CD8-positive, alpha-beta T cell (primary cell): ENCODE measurements at places on chromosomes 16 and 17.
A peak's percentile ranks its signal among the peaks of the same experiment; 100 is the strongest.

- no peak for DNase-seq
Observed at GRCh38 chr16:261031-261691, 14.6 kb downstream of the RGS11 start.

- DNase-seq = no peak
Observed at GRCh38 chr17:42291129-42291528, 2.8 kb downstream of the STAT5A start.

GRCh38 chr17:47707056-47707804 is 13.3 kb downstream of the TBKBP1 start:
- DNase-seq = no peak

- no peak for DNase-seq
Observed at GRCh38 chr17:15456496-15456895, 10.9 kb downstream of the CDRT4 start.

DNA sequence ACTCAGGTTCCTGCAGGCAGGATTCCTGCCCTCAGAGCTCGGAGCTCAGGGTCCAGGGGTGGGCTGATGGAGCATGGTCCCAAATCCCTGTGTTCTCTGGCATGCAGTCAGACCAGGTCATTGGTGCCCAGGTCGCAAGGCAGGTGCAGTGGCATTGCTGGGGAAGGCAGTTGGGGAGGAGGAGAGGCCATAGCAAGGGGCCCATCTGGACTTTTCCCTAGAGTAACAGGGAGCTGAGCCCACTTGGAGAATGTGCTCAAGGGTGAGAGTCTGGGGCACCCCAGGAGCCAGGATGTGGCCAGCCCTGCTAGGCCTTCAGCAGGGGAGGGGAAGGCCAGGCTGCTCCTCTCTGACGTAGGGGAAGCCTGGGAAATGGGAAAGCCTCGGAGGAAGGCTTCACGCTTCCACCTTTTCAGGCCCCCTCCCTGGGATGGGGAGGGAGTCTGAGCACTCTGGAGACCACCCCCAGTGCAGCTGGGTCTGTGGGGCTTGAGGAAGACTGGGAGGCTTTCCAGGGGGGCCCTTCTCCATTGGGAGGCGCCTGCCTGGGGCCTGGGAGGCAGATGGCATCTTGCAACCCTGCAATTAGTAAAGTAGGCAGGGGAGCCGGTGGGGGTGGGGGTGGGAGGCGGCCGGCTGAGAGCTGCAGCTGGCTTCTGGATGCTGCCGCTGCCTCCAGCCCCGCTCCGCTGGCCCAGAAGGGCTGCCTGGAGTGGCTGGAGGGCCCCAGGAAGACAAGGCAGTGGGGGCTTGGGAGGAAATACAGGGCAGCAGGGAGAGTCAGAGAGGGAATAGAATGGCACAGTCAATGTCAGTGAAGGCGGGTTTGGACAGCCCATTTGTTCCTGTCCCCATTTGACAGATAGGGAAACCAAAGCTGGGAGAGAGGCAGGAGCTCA is 21.1 kb upstream of the DOK4 start:
- DNase-seq = no peak

DNA sequence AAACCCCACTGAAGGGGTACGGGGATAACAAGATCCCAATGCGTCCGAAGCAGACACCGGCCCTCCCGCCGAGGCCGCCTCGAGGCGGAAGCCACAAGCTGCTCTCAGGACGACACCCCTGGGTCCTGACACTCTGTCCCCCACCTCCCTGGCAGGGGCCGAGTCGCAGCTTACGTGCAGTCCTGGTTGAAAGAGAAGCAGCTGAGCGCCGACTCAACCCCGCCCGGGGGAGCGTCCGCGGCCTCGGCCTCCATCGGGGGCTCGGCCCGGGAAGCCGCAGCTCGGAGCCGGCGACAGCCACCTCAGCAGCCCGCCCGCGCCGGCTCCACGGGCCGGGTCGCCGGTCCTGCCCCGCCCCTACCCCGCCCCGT is at the start of gene WIPI1:
WIPI1 (minus strand) TSS at position 329 of the 371 bp plus-strand sequence; CDS start at position 254, 75 bp downstream.
- no peak for DNase-seq

DNA sequence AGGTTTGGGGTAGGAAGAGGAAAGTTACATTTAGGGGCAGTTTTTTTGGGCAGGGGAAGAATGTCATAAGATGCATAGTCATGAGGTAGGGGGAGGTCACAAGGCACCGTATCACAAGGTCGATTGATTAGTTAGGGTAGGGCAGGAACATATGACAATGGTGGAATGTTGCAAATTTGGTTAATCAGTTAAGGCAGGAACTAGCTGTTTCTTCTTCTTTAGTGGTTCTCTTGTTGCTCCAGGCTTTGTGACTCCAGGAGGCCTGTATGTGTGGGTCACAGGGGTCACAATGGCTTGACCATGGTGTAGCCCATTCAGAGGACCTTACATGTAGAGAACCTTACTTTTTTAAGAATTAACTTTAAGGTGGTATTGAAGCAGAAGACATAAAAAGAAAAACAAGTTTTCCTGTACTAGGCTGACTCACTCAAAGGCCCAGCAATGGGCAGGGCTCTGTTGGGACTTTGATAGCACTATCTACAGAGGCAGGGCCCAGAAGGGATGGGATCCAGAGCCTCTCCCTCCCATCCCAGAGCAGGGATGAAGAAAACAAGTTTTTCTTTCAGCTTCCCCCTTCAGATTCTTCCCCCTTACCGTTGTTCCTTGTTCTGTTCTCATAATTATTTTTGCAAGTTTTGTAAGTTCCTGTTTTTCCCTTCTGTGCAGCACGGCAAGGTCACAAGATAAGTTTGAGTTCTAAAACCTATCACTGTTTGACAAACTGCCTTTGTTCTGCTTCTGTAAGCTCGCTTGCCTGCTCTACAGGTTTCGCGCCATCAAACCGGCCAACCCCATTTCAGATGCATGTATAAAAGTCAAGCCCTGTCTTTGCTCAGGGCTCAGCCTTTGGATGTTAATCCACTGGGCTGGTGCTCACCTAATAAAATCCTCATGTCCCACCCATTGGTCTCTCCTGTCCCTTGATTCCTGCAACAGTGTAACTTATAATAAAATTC is 45.8 kb upstream of the ATF7IP2 start:
- DNase-seq = no peak

DNA sequence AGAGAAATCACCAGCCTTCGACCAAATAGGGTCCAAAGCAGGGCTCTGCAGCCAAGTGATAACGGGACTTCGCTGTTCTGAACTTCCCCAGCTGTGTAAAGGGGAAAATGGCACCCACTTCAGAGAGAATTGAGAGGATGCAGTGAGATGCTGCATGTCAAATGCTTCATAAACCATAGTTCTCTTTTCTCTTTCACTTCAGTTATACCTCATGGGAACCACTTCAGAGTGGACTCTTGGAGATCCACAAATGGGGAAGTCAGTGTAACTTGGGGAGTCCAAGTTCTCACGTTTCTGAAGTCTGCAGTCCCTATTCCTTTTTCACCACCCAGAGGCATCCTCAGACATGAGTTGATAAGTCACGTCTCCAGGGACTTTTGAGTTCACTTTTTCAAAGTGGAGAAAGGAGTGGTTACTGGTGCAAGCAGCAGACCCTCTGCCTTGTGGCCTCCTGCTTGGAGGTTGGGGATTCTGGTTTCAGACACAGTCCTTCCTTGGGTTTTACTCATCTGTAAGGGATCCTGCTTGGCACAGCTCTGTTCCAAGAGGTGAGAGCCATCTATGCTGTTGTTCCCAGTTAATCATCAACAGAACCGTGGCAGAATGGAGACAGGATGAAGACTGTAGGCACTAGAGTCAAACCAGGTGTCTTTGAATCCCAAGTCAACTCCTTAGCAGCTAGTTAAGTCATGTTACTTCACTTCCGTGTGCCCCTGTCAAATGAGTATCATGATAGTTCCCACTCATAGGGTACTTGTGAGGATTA is 123.4 kb upstream of the NOL11 start:
- no peak for DNase-seq

DNA sequence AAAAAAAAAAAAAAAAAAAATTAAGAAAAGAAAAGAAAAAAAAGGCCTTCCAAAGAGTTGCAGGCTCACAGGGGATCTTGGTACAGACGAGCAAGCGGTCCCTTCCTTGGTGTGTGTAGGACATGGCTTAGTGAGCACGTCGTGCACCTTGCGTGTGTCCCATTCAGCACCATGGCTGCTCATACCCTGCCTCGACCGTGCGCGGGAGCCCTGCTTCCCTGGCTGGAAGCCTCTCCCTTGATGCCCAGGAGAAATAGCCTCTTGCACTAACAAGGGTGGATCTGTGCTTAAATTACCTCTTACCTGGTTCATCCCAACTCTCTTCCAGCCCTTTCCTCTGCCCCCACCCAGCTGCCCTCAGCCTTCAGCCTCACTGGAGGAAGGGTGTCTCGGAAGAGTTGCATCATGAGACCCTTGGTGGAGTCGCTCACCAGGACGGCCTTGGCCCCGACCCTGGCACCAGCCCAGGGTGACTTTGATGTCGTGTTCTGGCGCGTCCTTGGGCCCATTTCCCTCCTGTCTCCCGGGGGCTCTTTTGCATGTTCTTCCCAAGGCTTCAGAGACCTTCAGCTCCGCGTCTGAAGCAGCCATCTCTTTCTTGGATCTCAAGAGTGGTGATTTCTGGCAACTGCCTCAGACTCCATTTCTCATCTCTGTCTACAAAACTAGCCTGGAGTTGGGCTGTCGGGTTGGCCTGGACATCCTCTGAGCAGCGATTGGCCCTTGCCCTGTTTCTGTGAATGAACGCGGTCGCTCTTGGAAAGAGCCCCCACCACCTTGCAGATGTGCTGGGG is 127.2 kb downstream of the CMIP start:
- no peak for DNase-seq

GRCh38 chr16:88793251-88793954 is 8.4 kb upstream of the PIEZO1 start:
- DNase-seq = no peak

GRCh38 chr17:7167832-7168231 is 11.3 kb downstream of the ASGR1 start:
- DNase-seq = no peak

DNA sequence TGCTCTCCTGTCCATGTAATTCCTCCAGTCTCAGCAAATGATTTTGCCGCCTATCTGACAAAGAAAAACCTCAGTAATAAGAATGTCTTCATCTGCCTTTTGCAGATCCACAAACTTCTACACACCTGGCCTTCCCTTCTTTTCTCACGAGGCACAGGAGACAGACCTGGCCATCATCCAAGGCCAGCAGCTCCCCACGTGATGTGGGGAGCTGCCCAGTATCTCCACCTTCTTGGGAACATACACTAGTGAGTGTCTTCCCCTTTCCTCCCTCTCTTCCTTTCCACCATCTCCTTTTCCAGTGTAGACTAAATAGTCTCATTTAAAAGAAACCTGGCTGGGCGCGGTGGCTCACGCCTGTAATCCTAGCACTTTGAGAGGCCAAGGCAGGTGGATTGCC is 274.4 kb downstream of the CEP112 start:
- DNase-seq = no peak

DNA sequence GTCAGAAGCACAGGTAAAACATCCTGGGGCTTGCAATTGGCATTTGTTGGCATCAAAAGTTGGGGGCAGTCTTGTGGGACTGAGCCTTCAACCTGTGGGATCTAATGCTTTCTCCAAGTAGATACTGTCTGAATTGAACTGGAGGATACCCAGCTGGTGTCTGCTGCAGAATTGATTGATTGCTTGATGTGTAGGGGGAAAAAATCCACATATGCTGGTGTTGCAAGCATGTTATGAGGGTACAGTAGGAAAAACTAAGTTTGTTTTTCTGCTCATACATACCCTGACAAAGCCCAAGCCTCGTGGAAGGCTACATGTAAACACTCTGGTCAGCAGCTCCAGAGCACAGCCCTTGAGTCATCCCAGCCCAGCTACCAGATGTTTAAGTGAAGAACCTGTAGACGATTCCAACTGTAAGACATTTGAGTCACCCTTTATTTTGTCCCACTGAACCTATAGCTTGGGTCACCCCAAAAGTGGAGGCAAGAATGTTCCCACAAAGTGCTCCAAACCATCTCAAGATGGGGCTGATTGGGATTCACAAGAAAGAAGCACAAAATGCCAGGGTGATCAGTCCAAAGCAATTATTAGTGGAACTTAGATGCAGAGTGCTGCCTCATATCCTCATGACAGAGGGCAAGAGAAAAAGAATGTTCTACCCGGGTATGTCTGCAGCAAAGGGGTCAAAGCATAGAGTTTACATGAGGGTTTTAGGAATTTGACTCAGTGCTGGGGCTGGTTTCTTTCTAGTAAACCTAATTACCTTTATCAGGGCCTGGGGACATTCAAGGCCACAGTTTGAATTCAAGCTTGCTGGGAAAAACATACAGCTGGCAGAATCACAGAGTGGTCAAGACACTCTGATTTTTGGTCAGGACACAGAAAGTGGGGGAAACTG is 9.6 kb upstream of the APPBP2 start:
- no peak for DNase-seq

- no peak for DNase-seq
Observed at GRCh38 chr16:75921281-75921680, 195.0 kb upstream of the CPHXL start.

DNA sequence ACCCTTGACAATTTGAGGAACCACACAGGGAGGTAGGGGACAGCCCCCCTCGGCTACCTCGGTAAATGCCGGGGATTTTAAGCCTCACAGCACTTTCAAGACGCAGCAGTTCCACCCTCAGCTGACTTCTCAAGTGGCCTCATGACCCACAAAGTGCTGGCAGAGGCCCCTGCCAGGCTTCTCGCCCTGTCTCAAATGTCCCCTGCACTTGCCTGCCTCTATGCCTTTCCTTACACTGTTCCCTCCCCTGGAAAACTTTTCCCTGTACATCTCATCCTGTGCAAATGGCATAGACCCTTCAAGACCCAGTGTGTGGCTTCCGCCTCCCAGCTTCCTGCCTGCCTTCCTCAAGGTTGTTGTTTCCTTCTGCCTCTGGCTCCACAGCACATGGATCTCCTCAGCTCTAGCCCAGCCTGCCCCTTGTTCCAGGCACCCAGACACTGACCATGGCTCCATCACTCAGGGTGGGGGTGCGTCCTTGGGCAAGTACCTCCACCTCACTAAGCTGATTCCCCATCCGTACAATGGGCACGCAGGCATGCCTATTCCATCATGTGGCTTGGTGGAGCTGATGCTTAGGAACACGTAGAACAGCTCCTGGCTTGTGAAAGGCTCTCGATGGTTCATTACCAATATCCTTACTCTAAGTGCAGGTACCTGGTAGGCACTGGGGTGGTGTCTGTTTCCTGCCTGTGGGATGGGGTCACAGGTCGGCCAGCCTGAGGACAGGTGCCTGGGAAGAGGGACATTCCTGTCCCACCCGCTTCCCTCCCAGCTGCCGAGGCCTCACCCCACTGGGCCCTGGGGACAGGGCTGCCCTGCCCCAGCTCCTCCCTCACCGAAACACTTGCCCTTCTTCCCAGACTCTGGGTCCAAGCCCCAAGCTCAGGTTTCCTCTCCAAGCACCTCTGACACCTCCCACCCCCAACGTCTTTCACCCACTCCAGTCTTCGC is 24.0 kb downstream of the MMP15 start:
- no peak for DNase-seq

- peak; percentile 36 for DNase-seq
Observed at GRCh38 chr17:17890773-17891759, 54.3 kb upstream of the SREBF1 start.

DNA sequence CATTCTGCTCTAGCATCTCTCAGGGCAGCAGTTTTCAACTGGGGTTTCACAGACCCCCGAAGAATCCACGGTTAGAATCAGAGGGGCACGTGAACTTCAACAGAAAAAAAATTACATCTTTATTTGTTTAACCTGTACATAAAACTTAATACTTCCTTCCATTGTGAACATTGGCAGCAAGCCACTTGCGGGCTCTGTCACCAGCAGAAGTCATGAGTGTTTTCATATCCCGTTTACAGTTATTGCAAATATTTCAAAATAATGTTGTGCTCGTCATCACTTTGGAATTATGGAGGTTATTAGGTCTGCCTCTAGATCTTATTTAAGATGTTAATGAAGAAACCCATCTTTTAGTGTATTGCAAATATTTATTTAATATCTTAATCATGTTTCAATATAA is 109.8 kb downstream of the SDR42E1 start:
- DNase-seq = no peak

- DNase-seq = no peak
Observed at GRCh38 chr16:19542138-19542821, 13.2 kb upstream of the VPS35L start.

GRCh38 chr16:23975293-23975692 is 139.5 kb downstream of the PRKCB start:
- DNase-seq = no peak
